ENCODE measurements at places on chromosomes 2 and 18. TPM values are rescaled to one million over a fixed set of nuclear protein-coding genes. Genes with fewer than 3 reads are reported as not detected.
A peak's percentile ranks its signal among the peaks of the same experiment; 100 is the strongest.

ROCK1 gene
- total RNA-seq: 69.4 TPM

SLC9A4 gene
- 0.08 TPM for total RNA-seq

TTN gene
- total RNA-seq: 11.4 TPM

GREB1L gene
- not detected for total RNA-seq

DNAJC5G gene
- total RNA-seq: not detected

FOXI3 gene
- not detected for total RNA-seq

SERPINB12 gene
- not detected for total RNA-seq

ATOH8 gene
- total RNA-seq: 0.11 TPM

SCN1A gene
- total RNA-seq: not detected

ACMSD gene
- not detected for total RNA-seq

GRHL1 gene
- total RNA-seq: 0.57 TPM

GAL3ST2 gene
- total RNA-seq: 0.34 TPM

PPP1R1C gene
- total RNA-seq: not detected

SNRPD1 gene
- total RNA-seq: 102 TPM

LOXL3 gene
- total RNA-seq: 0.21 TPM

TUBA4B gene
- total RNA-seq: not detected

VPS4B gene
- 67.2 TPM for total RNA-seq

GREB1 gene
- total RNA-seq: 0.42 TPM

RAB6C gene
- not detected for total RNA-seq

GLI2 gene
- total RNA-seq: 2.2 TPM

FTCDNL1 gene
- total RNA-seq: 1.9 TPM

COLEC12 gene
- total RNA-seq: not detected

- no peaks in the 10 kb centered on the region for H3K36me3 ChIP-seq
- no peaks in the 10 kb centered on the region for H3K4me1 ChIP-seq
- H3K4me3 ChIP-seq: no peak overlapping the region
- H3K27ac ChIP-seq: no peak overlapping the region
These were observed 352.5 kb upstream of the GULP1 start for GRCh38 chr2:187939180-187939579.

- peaks cover 23% of the 10 kb centered on the region for H3K36me3 ChIP-seq
- H3K27me3 ChIP-seq: no peaks in the 10 kb centered on the region
- H3K4me3 ChIP-seq: peak within 1 kb of the TSS; percentile 87
- DNase-seq: no peak
- H3K4me1 ChIP-seq: peaks cover 71% of the 10 kb centered on the region
These were observed at the start of gene VAMP5 for GRCh38 chr2:85584354-85584856. TSS of gene VAMP5 (plus strand) at chr2:85584431. CDS start at chr2:85584491, 60 bp downstream.

- H3K27ac ChIP-seq: no peak overlapping the region
- no peak overlapping the region for H3K4me3 ChIP-seq
- H3K36me3 ChIP-seq: peaks cover 9% of the 10 kb centered on the region
- peak; percentile 43 for DNase-seq
- no peaks in the 10 kb centered on the region for H3K27me3 ChIP-seq
- peaks cover 18% of the 10 kb centered on the region for H3K4me1 ChIP-seq
These were observed 198.6 kb upstream of the EPAS1 start for GRCh38 chr2:46098621-46099062.

- no peak overlapping the region for H3K4me3 ChIP-seq
- H3K36me3 ChIP-seq: no peaks in the 10 kb centered on the region
These were observed 1953.4 kb upstream of the LRRTM1 start for GRCh38 chr2:82257796-82258555.

DNA sequence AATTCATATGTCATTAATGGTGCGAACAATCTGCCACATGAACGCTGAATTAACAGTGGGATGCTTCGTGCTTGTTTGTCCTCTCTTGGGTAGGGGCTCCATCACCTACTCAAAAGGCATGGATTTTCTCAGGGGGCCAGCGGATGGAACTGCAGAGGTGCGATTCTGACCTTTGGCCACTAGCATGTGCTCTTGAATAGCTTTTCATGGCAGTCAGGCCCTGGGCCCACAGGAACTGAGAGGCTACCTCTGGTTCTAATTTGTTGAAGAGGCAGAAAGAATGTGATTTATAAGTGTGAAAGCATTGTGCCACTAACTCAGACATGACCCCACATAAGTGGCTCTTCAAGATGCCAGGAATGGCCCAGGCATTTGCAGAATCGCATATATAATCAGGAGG, 283.2 kb downstream of the INSIG2 start:
- peaks cover 3% of the 10 kb centered on the region for H3K27me3 ChIP-seq
- H3K36me3 ChIP-seq: no peaks in the 10 kb centered on the region
- H3K4me3 ChIP-seq: no peak overlapping the region
- no peaks in the 10 kb centered on the region for H3K4me1 ChIP-seq
- no peak overlapping the region for H3K27ac ChIP-seq
- DNase-seq: no peak

- no peaks in the 10 kb centered on the region for H3K27me3 ChIP-seq
- peaks cover 9% of the 10 kb centered on the region for H3K4me1 ChIP-seq
- no peak overlapping the region for H3K27ac ChIP-seq
- DNase-seq: no peak
These were observed 69.3 kb downstream of the TTC27 start for GRCh38 chr2:32697156-32697555.

DNA sequence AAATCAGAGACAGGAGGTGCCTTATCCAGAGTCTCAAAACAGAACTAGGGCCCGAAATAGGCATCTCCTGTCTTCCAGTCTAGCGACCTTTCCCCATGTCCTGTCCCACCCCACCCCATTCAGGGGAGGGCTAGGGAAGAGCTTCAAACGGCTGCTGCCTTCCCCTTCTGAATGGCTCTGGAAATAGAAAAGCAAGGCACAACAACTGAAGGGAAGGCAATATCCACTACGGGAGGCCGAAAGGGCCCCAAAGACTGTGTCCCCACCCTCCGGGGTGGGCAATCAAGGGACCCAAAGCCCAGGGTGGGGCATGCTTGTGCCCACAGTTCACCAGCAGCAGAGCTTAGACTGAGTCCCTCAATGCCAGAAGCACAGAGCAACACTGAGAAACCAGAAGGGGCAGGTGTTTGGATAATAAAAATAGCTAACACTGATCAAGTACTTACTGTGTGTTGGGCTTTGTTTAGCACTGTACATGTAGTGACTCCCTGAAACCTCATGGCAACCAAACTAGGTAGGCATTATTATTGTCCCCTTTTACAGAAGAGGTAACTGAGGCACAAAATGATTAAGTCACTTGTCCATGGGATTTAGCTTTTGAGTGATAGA, 38.5 kb downstream of the CYRIA start:
- no peak overlapping the region for H3K4me3 ChIP-seq
- no peak for DNase-seq
- H3K27ac ChIP-seq: no peak overlapping the region
- no peaks in the 10 kb centered on the region for H3K36me3 ChIP-seq
- H3K27me3 ChIP-seq: no peaks in the 10 kb centered on the region
- H3K4me1 ChIP-seq: peaks cover 21% of the 10 kb centered on the region

GRCh38 chr18:58481321-58482180, 147.3 kb downstream of the ALPK2 start:
- H3K27ac ChIP-seq: no peak overlapping the region
- no peak for DNase-seq
- no peaks in the 10 kb centered on the region for H3K4me1 ChIP-seq
- H3K4me3 ChIP-seq: no peak overlapping the region
- H3K27me3 ChIP-seq: peaks cover 16% of the 10 kb centered on the region

GRCh38 chr2:25972049-25972823, 10.1 kb downstream of the KIF3C start:
- no peaks in the 10 kb centered on the region for H3K27me3 ChIP-seq
- no peak overlapping the region for H3K27ac ChIP-seq
- H3K4me1 ChIP-seq: no peaks in the 10 kb centered on the region
- H3K4me3 ChIP-seq: no peak overlapping the region
- no peak for DNase-seq
- no peaks in the 10 kb centered on the region for H3K36me3 ChIP-seq

- H3K27ac ChIP-seq: no peak overlapping the region
- H3K36me3 ChIP-seq: peaks cover 11% of the 10 kb centered on the region
- H3K4me3 ChIP-seq: no peak overlapping the region
- peaks cover 27% of the 10 kb centered on the region for H3K4me1 ChIP-seq
- DNase-seq: no peak
- no peaks in the 10 kb centered on the region for H3K27me3 ChIP-seq
These were observed 153.7 kb downstream of the TGIF1 start for GRCh38 chr18:3603421-3604234.

DNA sequence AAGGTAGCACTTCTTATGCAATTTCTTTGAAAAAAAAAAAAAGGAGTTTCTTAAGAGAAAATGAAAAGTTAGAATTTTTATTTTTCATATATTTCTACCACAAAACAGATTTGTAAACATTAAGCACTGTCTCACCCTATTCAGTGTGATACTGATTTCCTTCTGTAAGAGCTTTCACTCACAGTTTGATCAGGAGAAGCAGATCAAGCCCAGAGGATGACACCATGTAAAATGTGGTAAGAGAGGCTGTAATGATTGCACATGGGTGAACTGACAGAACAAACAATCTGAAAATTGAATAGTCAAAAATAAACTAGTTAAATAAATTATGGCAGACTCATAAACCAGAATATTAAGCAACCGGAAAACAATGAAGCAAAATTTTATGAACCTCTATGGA, 54.5 kb downstream of the MEMO1 start:
- no peaks in the 10 kb centered on the region for H3K27me3 ChIP-seq
- H3K36me3 ChIP-seq: peaks cover 5% of the 10 kb centered on the region
- H3K27ac ChIP-seq: no peak overlapping the region
- H3K4me1 ChIP-seq: peaks cover 39% of the 10 kb centered on the region

DNA sequence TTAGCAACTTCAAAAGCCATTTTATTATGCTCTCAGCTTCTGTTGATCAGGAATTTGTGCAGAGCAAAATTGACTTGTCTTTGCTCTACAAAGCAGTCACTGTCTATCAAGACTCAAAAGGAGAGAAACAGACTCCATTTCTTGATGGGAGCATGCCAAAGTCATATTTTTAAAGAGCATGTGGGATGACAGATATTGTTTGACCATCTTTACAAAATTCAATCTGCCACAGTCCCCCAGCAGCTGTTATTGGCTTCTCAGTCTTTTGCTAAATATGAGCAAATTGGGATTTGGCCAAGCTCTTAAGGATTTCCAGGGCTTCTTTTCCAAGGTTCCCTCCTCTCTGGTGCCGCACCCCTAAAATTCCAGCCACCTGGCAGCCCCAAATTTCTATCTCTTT, 67.9 kb downstream of the TEX51 start:
- no peak overlapping the region for H3K27ac ChIP-seq
- peaks cover 25% of the 10 kb centered on the region for H3K27me3 ChIP-seq
- H3K36me3 ChIP-seq: no peaks in the 10 kb centered on the region
- H3K4me3 ChIP-seq: no peak overlapping the region
- no peaks in the 10 kb centered on the region for H3K4me1 ChIP-seq

DNA sequence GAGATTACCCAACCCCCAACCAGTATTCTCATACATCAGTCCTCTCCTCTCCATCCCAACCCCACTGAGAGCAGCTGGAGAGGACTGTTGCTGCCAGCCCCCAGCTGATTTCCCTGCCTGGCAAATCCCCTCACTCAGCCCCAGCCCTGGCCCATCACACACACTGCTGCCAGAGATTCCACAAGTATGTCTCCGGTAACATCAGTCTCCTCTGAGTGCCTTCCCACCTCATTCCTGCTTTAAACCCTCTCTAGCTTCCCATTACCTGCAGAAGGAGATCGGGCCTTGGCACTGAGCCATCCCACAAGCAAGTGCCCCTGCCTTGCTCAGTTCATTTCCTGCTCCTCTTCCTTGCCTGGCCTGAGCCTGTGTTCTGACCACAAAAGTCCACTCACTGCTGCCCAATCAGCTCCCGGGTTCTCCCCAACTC, 50.6 kb upstream of the ZFP36L2 start:
- no peak for DNase-seq
- peak overlapping the region; percentile 23 for H3K27ac ChIP-seq
- no peak overlapping the region for H3K4me3 ChIP-seq
- H3K4me1 ChIP-seq: peaks cover 5% of the 10 kb centered on the region
- no peaks in the 10 kb centered on the region for H3K27me3 ChIP-seq
- peaks cover 19% of the 10 kb centered on the region for H3K36me3 ChIP-seq

DNA sequence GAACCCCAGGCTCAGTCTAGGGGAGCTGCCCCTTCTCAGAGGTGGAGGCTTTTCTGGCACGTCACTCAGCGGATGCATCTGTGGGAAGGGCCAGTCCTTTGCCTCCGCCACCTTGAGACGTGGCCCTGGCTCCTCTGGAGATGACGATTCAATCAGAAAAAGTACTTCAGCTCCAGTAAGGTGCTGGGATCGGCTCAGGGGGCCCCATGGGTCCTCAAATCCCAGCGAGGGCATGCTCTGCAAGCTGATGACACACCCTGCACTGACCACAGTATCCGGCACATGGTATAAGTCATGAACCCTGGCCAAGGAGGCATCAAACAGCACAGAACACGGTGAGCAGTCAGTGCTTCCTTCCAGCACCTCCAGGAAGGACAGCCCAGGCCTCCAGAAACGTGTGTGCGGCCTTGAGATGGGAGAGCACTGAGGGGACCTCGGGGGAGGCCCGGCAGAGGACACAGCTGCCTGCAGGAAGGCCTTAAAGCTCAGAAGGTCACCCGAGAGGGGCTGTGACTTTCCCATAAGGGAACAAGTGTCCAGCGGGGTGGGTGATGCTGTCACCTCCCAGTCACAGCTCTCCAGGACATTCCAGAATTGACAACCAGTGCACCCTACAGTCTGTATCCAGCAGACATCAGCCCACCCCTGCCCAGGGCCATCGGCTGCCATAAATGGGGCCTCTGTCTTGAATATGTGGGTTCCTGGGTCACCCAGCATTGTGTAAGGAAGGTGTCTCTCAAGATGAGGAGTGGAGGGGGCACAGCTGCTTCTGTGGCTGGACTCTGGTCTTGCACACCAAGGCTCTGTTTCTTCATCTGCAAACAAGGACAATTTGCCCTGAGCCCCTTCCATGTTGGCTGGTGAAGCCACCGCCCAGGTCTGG, 205.8 kb downstream of the NDUFA10 start:
- no peaks in the 10 kb centered on the region for H3K4me1 ChIP-seq
- H3K27me3 ChIP-seq: peaks cover 2% of the 10 kb centered on the region
- no peak overlapping the region for H3K4me3 ChIP-seq
- DNase-seq: no peak
- no peaks in the 10 kb centered on the region for H3K36me3 ChIP-seq

- peaks cover 2% of the 10 kb centered on the region for H3K4me1 ChIP-seq
- DNase-seq: no peak
- H3K36me3 ChIP-seq: peaks cover 11% of the 10 kb centered on the region
- H3K27me3 ChIP-seq: no peaks in the 10 kb centered on the region
- H3K27ac ChIP-seq: no peak overlapping the region
- H3K4me3 ChIP-seq: no peak overlapping the region
These were observed 117.3 kb downstream of the MIB1 start for GRCh38 chr18:21857871-21858270.

DNA sequence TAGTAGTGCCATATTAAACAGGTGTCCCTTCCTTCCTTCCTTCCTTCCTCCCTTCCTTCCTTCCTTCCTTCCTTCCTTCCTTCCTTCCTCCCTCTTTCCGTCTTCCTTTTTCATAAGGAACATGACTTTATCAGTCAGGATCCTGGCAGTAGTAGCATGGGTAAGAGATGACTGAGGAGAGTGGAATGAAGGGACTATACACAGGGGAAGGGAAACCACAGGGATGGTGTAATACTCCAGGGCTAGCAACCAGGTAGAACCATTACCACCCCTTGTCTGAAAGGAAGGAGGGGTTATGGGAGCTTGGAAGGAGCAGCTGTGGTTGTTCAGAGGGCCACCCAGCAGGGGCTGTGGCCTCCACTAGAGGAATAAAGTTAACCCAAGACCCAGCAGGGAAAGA, 23.2 kb upstream of the KDM3A start:
- H3K4me3 ChIP-seq: no peak overlapping the region
- no peak overlapping the region for H3K27ac ChIP-seq
- no peaks in the 10 kb centered on the region for H3K36me3 ChIP-seq
- no peak for DNase-seq

GRCh38 chr2:196186266-196186980, 15.0 kb upstream of the STK17B start:
- no peaks in the 10 kb centered on the region for H3K27me3 ChIP-seq
- peaks cover 81% of the 10 kb centered on the region for H3K4me1 ChIP-seq
- DNase-seq: no peak

Measured in activated CD8-positive, alpha-beta T cell treated with anti-CD3 and anti-CD28 coated beads, Interleukin-2, amount 10 ng/mL, durations not matched to agents 7 days and 5 days (primary cell).